ENCODE measurements at places on chromosomes 2 and 18.
A peak's percentile ranks its signal among the peaks of the same experiment; 100 is the strongest.

DNA sequence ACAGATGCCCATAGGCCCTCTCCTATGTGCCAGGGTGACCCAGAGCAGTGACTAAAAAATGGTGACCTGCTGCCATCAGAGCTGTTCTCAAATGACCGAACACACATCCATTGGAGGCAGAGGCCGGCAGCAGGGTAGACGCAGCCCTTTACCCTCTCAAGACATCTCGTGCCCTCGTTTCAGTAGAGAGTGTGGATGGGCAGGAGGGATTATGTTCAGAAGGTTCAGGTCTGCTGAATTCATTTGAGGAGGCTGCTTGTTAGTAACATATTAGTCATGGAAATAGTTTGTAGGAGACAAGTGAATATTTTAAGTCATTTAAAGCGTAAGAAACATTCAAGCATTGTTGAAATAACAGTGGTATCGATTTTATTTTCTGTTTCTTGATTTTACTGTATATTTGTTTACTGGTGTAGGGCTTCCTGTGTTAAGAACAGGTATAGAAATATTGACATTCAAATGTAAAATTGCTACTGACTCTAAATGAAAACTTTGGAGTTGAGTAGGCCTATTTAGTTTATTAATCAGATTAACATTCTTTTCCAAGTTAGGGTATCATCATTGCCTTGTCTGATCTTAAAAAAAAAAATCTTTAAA lies 82.6 kb downstream of the ZNF532 start:
- DNase-seq, result no peak

- no peak for DNase-seq
These were observed 229.0 kb downstream of the DYSF start for GRCh38 chr2:71682341-71682740.

GRCh38 chr2:209878701-209879100 lies 107.1 kb downstream of the UNC80 start:
- peak; percentile 87 for DNase-seq

GRCh38 chr18:37483221-37483971 lies 82.2 kb downstream of the CELF4 start:
- peak; percentile 28 for DNase-seq

DNA sequence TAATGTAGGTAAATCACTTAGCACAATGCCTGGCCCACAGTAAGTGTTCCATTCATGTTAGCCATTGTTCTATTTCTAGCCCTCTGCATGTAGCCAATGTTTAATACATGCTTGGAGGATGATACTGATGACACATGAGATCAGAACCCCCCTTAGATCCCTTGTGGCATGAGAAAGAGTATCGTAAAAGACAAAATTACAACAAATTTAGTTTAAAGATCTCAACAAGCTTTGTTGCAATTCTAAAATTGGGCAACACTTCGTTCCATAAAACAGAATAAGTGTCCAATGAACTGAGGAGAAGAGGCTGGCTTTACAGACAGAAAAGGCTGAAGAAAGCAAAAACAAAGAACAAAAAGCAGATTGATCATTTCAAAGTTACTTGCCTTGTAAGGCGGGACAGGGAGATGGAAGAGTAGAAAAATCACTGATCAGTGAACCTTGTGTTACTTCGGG lies 148.7 kb upstream of the SLC1A4 start:
- no peak for DNase-seq

DNA sequence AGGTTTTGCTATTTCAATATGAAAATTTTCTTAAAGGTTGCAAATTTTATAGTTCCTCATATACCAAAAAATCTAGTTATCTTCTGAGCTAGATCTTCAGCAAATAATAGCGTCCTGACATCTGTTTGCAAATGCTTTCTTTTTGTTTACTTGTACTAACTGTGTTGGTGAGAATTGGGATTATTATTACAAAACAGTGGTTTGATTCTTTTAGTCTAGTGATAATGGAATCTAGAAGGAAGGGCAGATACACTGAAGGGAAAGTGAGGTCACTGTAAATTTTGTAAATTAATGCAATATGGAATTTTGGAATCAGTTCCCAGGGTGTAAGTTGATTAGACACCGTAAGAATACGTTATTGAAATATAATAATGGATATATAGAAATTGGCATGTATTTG lies 36.2 kb upstream of the NT5C1B start:
- no peak for DNase-seq

DNA sequence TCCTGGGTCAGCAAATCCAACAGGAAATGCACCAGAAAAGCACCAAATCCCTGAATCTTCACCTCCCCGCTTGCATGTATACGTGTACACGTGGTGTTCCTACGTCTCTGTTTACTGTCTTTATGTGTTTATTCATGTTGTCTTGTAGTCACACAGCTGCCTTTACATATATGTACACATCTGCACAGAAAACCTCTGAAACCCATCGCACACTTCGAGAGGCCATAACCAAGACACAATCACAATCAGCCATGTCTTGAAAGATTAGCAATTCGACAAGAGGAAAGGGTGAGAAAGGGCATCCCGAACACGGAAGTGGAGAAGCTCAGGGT lies 98.1 kb downstream of the PLB1 start:
- DNase-seq, result no peak

DNA sequence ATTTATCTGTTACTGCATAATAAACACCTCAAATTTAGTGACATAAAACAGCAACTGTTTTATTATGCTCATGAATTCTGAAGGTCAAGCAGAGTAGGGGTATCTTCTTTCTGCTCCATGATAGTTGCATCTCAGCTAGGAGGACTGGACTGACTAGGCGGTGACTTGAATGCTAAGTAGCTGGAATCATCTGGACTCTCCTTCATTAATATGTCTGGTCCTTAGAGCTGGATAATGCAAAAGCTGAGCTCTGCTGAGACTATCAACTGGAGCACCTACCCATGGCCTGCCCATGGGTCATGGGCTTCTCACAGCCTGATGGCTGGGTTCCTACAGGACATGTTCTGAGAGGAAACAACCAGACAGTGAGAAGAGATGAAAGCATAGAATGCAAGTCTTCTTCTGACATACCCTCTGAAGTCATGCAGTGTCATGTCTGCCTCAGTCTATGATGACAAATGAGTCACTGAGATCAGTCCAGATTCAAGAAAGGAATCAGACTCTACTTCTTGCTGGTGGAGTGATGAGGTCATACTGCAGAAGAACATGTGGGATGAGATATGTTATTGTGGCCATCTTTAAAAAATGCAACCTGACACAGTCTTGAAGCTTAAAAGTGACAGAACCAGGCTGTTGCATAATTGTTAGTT lies 174.2 kb upstream of the OSR1 start:
- DNase-seq, result peak; percentile 85

DNA sequence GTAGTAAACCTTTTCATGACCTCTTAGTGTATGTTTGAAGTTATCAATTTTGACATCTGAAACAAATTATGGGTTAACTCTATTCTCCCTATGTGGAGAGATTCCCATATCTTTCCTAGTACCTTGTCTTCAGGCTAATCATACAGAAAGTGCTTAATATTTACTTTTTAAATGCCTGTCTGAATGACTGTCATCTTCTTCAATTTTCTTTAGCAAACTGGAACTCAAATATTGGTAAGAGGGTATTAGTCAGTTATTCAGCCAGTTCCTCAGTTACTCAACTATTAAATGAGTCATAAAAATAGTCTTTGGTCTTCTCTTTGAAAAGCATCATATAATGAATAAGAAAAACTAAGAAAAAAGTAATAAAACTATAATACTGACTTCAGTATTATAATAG lies 1038.0 kb upstream of the PIK3C3 start:
- peak; percentile 84 for DNase-seq

GRCh38 chr2:145820651-145821050 lies 1300.7 kb upstream of the ZEB2 start:
- DNase-seq, result no peak

- no peak for DNase-seq
These were observed 345.5 kb upstream of the FSIP2 start for GRCh38 chr2:185393091-185393490.

DNA sequence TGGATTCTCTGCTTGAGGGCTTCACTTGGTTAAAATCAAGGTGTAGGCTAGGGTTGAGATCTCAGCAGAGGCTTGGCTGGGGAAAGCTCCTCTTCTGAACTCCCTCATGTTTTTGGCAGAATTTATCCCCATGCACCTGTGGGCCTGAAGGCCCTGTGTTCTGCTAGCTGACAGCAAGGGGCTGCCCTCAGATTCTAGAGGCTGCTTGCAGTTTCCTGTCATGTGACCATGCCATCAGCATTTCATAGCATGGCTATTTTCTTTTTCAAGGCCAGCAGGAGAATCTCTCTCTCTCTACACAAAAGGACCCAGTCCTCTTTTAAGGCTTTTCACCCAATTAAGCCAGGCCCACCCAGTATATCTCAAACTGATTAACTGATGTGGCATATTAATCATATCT lies 514.8 kb upstream of the HNMT start:
- DNase-seq, result no peak

GRCh38 chr2:56132138-56132537 lies 51.7 kb upstream of the CCDC85A start:
- DNase-seq, result peak; percentile 41

DNA sequence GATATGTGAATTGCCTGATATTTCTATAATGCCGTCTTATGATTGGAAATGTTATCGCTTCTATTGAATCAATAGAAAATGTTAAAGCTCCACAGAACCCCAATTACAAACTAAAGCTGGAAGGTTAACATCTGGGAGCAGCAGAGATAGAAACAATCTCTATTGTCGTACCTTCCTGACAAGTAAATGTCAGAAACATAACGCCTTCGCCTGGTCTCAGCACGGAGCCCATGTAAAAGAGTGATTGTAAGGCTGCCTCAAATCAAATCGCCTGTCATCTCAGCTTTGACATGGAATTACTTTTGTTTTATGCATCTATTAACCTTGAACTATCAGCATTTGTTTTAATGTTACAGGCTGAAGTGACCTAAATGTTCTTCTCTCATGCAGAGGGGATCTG lies 885.9 kb upstream of the PIK3C3 start:
- DNase-seq, result no peak

- DNase-seq, result no peak
These were observed 13.0 kb upstream of the HAT1 start for GRCh38 chr2:171909266-171909665.

GRCh38 chr2:185785851-185786473 lies 47.4 kb downstream of the FSIP2 start:
- peak; percentile 58 for DNase-seq

GRCh38 chr2:77910136-77910535 lies 388.0 kb upstream of the LRRTM4 start:
- no peak for DNase-seq

GRCh38 chr2:165820296-165820695 lies 26.2 kb upstream of the GALNT3 start:
- no peak for DNase-seq

All from bronchial epithelial cell (primary cell).